Activated CD4-positive, alpha-beta T cell treated with anti-CD3 and anti-CD28 coated beads, Interleukin-2, amount 50 U/mL, for 4 hours (primary cell): ENCODE measurements at places on chromosomes 16 and 17.

DNA sequence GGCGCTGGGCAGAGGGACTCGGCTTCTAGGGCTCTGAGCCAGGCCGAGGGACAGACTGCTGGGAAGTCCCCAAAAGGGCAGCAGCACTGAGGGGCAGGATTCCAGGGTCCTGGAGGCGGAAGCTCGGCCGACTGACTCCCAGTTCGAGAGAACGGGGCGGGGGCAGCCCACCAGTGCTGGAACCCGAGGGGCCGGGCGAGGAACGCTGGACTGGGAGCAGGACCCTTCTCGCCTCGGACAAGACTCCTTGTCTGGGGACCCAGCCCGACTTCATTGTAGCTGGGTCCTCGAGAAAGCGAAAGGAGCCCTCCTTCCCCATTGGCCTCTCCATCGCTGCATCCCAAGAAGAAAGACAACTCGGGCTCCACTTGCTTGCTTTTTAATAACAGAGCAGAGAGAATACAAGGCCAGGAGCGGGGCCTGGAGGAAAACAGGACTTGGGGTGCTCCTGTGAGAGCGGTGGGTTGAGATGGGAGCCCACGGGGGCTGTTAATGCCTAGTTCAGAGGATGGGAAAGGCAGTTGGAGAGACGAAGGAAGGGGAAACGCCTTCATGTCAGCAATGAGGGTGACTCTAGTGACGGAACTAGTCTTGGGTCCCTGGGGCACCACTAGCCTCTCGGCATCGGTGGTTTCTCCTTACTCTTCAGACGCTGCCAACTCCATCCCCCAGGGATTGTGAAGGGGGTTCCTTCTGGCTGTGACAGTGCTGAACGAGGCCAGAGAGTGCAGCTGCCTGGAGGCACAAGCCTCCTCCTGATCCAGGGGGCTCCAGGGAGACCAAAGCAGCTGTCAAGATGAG, 492 bp upstream of the CAMTA2 start:
- no peak for DNase-seq

- no peak for DNase-seq
These were observed 125.3 kb upstream of the SMURF2 start for GRCh38 chr17:64787255-64787920.

- no peak for DNase-seq
These were observed 10.2 kb downstream of the MYO19 start for GRCh38 chr17:36524428-36524876.

GRCh38 chr16:89266521-89267134, 49.1 kb downstream of the ZNF778 start:
- no peak for DNase-seq

DNA sequence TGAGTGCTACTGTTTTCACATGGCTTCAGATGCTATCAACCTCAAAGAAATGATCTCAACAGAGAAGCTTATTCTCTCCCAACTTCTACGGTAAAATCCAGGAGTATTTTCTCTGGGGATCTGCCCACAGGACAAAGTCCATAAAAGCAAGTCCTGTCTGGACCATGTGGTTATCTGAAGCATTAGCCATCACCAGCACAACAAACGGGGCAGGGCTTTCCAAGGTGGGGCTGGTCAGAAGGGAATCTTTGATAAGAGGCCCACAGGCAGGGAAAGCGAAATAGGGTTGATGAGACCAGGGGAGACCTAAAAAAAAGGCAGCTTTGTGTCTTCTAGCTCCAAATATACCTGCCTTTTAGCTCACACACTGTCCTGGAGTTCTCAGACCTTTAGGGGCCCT, 38.7 kb upstream of the CACNG3 start:
- DNase-seq = no peak

GRCh38 chr16:3642397-3643094, 11.9 kb upstream of the DNASE1 start:
- no peak for DNase-seq
